ENCODE measurements at places on chromosomes 11 and 22.

DNA sequence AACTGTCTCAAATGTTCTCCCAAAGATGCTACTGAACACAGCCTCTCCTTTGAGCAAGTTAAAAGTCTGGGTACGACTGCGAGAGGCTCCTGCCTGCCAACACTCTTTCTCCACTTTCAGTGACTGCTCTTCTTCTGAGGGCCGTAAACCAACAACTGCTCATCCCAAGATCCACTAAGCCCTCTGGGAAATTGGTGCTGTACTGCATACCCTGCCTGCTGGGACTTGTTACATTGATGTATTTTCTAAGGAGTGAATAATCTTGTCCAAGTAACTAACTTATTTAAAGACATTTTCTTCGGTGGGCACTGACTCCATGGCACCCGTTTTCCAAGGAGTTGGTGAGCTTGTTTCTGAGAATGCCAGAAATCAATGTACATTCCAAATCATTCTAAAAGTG, 87.2 kb downstream of the ZNF280B start:
- no peak for DNase-seq

DNA sequence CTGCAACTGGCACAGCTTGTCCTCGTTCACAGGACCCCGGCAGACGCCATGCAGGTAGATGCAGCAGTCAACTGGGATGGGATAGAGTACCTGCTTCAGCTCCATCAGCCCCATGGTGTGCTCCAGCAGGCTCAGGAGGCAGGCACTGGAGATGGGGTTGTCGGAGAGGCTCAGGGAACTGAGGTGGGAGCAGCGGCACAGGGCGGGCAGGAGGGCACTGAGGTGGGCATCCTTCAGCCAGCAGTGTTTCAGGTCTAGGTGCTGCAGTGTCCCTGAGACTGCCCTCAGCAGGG, 8.7 kb upstream of the TOP3B start:
- DNase-seq = no peak

GRCh38 chr22:27790376-27791158, 11.0 kb downstream of the MN1 start:
- DNase-seq = no peak

DNA sequence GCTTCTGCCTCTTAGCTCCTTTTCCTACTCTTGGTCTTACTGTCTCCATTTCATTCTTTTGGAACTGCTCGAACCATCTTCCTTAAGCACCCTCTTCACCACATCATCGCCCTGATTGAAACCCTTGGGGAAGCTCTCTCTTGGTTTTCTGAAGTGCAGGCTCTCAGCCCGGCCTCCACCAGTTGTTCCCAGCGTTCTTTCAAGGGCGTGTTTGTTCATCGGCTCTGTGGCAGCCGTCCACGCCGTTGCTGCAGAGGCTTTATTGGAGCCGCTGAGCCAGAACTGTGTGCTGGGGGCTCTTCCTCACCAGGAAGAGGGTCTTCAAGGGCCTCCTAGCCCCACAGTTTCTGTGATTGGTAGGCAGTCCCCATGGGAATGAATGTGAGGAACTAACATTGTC, 214.1 kb downstream of the TBC1D22A start:
- DNase-seq = no peak

DNA sequence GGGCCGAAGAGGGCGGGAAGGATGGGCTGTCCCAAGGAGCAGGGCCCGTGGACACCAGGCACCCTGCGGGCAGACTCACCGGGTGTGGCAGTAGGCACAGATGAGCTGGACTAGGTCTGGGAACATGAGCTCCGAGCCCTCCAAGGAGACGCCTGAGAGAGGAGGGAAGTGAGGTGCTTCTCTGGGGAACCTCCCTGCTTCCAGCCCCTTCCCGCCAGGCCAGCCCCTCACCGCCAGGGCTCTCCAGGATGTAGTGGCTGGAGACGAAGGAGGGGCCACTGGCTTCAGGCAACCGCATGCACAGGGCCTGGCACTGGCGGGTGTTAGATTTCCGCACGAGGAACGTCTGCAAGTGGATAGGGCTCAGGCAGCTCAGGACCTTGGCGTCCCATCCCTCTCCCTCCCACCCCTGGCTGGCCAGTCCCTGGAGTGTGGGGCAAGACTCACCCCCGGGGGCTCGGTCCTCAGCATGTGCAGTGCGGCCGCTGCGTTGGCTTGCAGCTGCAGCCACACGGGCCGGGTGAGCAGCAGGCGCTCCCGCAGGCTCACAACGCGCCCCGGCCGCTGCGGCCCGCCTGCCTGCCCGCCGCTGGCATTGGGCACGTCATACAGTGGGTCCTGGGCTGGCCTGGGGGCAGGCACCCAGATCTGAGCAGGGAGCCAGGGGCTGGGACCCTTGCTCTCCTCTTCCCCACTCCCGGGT, 552 bp downstream of the RIN1 start:
- DNase-seq = peak; percentile 52

DNA sequence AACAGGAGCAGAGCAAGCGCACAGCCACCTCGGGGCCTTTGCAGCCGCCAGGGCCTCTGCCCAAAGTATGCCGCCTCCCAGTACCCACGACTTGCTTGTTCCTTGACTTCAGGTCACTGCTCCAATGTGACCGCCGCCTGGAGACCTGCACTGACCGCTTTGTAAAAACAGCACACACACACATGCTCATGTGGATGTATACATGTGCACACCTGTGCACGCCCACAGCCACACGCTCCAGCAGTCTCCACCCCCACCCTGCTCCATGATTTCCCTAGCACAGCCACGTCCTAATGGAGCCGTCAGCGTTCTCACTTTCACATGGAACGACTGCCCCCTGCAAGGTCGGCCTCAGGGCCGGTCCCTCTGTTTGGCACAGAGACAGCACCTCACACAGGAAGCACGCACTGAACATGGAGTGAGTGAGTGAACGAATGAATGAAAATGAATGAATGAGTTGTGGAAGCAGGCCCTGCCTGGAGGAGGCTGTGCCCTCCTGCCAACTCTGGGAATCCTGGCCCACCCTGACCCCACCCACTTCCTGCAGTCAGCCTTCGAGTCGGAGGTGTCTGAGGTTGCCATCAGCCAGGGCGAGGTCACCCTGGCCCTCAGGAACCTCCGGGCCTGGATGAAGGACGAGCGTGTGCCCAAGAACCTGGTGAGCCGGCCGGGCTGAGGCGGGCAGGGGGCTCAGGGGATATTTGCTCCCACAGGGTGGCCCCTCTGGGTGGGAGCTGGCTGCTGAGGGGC, 8.0 kb downstream of the ALDH3B1 start:
- no peak for DNase-seq

DNA sequence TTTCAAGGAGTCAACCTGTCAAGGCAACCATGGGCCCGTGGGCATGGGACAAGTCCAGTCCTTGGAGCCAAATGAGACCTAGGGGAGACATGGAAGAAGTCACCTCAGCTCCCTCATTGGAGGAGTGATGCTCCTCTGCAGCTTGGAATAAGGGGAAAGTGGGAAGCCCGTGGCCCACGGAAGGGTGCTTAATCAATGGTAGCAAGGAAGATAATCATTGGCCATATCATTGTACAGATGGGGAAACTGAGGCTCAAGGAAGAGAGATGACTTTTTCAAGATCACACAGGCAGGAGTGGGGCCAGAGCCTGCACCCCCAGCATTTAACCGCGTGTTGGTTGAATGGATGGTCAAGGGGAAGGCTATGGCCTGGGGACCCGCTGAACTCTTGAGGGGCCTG, 133.0 kb downstream of the OSBP2 start:
- DNase-seq = no peak

DNA sequence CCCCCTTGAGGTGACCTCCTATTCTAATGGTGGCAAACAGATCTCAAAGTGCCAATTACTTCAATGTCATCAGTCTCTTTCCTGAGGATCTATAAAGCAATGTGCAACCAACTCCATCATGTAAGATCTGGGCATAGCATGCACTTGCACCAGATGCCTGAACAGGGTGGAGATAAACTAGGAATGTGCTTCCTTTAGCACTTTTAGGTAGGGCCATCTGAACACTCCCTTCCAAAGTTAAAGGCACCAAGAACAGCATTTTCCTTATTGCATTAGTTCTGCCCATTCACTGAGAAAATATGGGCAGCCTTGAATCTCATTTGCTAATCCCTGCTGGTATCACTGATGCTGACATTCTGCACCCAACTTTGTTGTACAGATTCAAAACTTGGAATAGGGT, 112.0 kb downstream of the SGSM3 start:
- no peak for DNase-seq

- no peak for DNase-seq
These were observed 24.0 kb downstream of the SERHL2 start for GRCh38 chr22:42577623-42578240.

DNA sequence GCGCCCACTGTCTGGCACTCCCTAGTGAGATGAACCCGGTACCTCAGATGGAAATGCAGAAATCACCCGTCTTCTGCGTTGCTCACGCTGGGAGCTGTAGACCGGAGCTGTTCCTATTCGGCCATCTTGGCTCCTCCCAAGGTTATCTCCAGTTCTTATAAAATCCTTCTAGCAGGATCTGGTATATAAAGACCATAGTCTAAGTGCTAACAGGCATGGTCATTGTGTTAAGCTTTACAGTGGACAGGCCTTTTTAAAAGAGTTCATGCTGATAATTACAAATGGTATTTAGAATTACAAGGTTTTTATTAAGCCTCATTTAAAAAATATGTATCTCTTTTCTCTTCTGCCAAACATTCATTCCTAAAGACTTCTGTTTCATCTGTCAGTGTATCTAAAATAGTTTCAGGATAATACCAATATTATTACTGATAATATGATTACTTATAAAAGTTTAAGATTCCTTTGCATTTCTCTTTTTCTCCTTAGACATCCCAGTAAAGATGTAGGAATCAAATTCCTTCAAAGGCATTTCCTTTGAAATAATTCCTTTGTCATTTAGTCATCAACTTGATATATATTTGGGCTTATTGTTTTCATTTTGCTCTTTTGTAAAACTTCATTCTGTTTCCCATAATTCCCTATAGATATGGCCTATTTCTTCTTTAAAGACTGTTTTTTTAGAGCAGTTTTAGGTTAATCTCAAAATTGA, 20.7 kb downstream of the DDX10 start:
- DNase-seq = no peak

DNA sequence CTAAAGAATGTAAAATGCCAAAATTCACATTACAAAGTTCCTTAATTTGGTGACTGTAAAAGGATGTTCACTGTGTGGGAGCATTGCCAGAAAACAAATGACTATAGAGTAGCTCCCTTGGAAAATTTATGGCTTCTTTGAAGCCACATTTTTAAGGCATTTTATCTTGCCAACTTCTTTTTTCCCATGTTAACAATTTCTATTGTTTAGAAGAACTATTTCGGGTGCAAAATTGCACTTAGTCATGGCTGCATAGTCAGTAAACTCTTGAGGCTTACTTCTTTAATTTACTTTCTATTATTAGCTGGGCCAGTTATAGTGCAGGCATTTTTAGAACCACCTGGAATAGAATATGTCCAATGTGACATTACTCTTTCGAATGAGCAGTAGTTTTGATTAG, 515.3 kb downstream of the JRKL start:
- no peak for DNase-seq

GRCh38 chr11:79467761-79468160, 26.9 kb upstream of the TENM4 start:
- DNase-seq = no peak

- DNase-seq = peak; percentile 9
These were observed 171.4 kb upstream of the CTSC start for GRCh38 chr11:88508759-88509581.

DNA sequence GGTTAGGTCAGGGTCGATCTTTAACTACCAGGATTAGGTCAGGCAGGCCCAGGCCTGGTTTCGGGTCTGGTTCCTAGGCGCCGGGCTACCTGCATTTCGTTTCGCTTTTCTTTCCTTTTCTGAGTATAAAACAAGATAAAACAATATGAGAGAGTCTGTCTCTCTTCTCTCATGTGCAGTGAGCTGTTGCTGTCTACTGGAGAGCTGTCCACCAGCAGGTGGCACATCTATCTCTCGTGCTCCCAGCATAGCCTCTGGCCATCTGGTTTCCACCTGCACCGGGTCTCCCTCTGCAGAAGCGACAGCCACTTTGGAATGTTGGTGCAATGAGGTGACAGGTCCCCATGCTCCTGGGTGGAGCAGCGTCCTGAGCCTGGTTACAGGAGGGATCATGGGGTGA, 27.6 kb downstream of the RIBC2 start:
- peak; percentile 77 for DNase-seq

DNA sequence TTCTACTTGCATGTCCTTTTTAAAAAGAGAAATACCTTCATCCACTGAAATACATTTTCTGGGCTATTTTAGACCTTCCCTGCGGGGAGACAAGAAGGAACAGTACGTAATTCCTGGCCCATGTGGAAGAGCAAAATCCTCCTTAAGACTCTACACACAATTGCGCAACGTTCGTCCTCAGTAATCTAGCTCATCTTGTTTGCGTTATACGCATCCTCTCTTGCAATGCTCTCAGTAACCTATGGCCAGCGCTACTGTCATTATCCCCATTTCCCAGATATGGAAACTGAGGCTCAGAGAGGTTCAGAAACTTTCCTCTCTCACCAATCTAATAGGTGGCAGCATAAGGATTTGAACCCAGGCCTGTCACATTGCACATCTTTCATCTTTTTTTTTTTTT, 54.6 kb downstream of the RPUSD4 start:
- DNase-seq = no peak

DNA sequence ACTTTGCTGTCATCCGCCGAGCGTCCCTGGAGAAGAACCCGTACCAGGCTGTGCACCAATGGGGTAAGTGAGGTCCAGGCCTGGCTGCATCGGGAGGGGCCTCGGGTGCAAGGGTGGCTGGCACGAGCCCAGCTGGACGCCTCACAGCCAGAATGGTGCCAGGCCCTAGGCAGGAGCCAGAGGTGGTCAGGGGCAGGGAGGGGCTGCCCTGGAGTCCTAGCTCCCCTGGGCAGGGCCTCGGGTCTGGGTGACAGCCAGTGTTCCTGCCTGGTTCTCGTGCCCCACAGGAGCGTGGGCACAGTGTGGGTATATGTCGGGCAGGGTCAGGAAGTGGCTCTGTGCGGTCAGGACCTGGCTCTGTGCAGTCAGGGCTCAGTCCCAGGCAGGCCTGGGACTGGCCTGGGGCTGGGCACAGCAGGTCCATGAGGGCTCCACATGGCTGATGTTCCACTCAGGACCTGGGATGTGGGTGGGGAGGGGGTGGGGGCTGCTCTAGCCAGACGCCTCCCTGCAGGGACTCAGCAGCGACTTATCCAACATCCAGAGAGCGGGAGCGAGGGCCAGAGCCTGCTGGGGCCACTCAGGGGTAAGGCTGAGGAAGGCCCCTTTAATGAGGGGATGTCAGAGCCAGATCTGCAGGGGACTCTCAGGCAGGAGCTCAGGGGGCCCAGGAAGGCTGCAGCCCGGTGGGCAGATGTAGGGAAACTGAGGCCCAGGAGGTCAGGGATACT, 1.2 kb downstream of the TSPAN32 start:
- DNase-seq = no peak

GRCh38 chr22:31872209-31872608, 72.1 kb upstream of the YWHAH start:
- DNase-seq = peak; percentile 26

DNA sequence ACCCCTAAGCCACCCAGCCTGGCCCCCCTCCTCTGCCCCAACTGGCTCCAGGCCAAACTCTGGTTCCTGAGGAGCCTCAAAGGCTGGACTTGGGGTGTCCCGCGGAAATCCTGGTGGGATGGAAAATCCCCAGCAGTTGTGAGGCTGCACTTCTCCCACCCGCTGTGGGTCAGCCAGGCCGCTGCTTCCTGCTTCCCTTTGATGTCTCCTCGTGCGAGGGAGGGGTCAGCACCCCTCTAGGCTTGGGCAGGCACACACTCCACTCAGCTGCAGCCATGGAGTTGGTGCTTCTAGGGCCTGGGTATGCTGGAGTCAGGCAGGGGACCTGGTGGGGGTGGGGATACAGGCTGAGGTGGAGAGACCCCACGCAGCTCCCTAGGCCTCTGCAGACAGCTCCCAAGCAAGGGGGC, 12.0 kb downstream of the KCNQ1OT1 start:
- DNase-seq = no peak

GRCh38 chr11:93370260-93370659, 39.7 kb downstream of the DEUP1 start:
- DNase-seq = no peak

Data from BE2C (cell line).